ENCODE measurements at places on chromosomes 11 and 22.

GRCh38 chr11:69909561-69910518 is 90.6 kb upstream of the FGF3 start:
- peak; percentile 13 for DNase-seq

DNA sequence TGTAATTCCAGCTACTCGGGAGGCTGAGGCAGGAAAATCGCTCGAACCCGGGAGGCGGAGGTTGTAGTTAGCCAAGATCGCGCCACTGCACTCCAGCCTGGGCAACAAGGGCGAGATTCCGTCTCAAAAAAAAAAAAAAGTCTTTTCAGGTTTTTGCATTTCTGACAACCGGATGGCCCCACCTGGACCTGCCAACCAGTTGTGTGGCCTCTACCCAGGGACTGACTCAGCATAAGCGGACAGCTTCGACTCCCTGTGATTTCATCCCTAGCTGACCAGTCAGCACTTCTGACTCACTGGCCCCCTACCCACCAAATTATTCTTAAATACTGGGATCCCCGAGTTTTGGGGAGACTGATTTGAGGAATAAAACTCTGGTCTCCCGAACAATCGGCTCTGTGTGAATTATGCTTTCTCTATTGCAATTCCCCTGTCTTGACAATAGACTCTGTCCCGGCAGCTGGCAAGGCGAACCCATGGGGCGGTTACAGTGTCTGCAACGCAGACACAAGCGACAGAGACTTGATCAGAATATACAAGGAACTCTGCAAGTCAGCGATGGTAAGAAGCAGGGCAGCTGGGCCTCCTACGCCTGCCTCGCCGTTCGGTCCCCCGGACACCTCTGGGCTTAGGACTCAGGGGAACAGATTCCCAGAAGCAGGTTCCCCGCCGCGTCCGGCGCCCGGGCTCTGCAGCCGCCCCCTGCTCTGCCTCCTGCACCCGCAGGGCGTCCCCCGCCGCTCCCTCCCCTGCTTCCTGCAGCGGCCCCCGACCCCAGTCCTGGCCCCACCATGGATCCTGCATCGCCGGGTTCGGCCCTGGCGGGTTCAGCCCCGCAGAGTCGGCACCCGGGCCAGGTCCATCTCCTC is 741 bp upstream of the TALDO1 start:
- peak; percentile 57 for DNase-seq

GRCh38 chr11:78213526-78214330 is 25.0 kb downstream of the USP35 start:
- no peak for DNase-seq

DNA sequence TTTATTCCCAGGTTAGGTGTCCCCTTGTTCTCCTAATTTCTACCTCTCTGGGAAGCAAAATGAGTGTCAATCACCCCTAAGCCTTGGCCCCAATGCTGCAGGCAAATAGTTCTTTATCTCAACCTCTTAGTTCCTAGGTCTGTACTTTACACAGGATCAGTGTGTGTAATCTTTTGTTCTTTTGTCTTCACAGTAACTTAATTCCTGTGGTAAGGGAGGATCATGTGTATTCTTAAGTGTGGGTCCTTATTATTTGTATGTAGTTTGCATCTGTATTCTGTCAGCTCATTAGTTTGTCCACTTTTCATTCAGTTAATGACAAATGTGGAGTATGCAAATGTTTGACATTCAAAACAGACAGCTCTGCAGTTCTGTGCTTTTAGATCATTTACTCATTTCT is 166.7 kb downstream of the FAT3 start:
- no peak for DNase-seq

- DNase-seq, result peak; percentile 16
These were observed 61.5 kb downstream of the STIM1 start for GRCh38 chr11:3916962-3917361.

DNA sequence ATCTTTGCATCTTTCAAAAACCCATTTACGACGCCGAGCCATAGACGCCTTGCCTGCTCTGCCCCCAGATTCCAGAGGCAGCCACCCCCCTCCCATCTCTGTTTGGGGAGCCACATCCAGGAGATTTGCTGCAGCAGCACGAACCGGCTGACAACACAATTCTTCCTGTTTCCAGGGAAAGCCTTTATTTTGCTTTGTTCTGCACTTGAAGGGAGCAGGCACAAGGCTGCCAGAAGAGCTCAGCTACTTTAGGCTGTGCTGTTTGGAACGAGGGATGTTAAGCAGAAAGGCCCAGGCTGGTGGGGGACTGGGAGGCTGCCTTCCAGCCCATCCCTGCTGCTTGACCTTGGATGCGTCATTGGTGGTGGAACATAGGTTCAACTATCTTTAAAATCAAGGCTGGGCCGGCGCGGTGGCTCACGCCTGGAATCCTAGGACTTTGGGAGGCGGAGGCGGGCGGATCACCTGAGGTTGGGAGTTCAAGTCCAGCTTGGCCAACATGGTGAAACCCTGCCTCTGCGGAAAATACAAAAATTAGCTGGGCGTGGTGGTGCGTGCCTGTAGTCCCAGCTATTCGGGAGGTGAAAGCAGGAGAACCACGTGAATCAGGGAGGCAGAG is 243.9 kb downstream of the MIAT start:
- DNase-seq, result no peak

DNA sequence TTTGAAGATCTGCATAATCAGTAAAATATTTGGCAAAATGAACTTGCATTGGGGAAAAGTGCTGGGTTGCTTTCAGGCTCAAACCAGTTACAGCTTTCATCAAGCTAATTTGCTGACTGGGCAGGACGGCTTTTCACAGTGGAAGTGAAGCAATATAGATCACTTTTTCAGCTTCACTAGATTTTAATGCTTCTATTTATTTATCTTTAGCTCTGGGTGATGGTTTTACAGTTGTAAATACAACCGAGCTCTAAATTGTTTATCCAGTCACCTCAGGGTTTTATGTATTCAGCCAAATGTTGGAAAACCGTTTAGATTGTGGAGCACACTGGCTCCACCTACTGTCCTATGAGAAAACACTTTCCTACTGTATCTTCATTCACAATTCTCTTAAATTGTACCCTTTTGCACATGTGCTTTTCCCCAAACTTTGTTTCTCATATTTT is 58.2 kb downstream of the ACER3 start:
- DNase-seq, result no peak

DNA sequence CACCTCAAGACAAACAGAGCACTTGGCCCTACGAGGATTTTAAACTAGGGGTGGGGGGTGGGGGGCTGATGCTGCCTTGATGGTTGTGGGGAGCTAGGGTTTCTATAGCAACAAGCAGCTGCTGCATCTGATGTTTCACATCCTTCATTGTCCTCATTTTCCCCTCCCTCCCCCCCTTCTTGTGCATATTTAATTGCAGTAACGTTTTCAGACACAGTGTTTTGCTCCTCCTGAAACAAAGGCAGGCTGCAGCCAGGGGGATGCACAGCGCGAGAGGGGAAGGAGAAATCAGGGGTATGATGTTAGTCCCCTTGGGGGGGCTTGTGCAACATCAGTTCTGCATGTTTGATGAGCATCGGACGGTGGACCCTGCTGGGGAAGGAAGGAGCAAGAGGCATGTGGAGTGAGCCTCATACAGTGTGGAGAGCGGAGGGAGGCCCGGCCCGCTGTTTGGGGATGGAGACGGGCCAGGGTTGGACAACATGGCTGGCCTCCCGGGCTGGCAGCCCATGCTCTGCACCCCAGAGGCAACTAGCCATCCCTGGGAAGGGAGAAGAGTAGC is 208.3 kb downstream of the CEP164 start:
- DNase-seq, result no peak

GRCh38 chr22:37832022-37832857 is 9.1 kb downstream of the GALR3 start:
- DNase-seq, result no peak

GRCh38 chr11:34890089-34890488 is 26.1 kb downstream of the APIP start:
- no peak for DNase-seq

- no peak for DNase-seq
These were observed 122.6 kb downstream of the ABTB2 start for GRCh38 chr11:34235189-34235588.

DNA sequence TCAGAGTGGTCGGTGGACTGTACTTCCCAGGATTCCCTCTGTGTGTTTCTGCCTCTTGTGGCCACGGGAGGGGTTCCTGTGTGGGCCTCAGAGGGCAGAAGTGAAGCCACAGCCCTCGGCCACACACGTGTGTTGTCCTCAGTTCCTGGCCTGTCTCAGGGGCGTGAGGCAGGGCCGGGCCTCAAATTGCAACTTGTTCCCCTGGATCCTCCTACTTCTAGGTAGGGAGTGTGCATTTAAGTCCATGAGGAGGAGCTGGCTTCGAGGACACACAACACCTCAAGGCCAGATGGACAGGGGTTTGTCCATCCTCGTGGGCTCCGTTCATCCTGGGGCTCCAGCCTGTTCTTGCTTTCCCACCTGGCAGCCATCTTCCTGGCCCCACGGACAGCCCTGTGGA is 573.0 kb downstream of the TBC1D22A start:
- no peak for DNase-seq

- DNase-seq, result no peak
These were observed 22.7 kb downstream of the CELSR1 start for GRCh38 chr22:46514592-46515207.

DNA sequence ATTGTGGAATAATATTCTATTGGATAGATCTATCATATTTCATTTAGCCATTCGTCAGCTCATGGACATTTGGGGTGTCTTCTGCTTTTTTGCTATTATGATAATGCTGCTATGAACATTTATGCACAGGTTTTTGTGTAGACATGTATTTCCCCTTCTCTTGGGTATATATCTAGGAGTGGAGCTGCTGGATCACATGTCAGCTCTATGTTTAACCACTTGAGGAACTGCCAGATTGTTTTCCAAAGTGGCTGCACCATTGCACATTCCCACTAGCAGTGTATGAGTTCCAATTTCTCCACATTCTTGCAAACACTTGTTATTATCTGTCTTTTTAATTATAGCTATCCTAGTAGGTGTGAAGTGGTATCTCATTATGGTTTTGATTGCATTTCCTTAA is 75.0 kb downstream of the C11orf65 start:
- no peak for DNase-seq

- no peak for DNase-seq
These were observed 53.4 kb upstream of the PARVG start for GRCh38 chr22:44127356-44127755.

DNA sequence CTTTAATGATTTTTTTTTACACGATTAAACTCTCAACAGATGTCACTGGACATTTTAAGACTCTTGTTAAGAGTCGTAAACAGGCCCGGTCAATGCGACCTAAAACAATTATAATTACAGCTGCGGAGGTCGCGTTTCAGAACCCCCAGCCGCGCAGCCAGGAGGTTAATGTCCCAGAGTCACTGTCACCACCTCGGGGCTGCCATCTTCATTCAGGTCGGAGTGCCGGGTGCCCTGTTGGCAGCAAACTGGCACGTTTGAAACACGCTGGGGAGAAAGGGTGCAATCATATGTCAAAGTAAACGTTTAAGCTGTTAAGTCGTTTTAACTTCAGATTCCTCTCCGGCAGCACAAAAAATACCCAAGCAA is 711 bp upstream of the PHF21B start:
- no peak for DNase-seq

- no peak for DNase-seq
These were observed 66.1 kb downstream of the SCN3B start for GRCh38 chr11:123588117-123588863.
